Trophoblast cell (in vitro differentiated cells and primary cell): ENCODE measurements at places on chromosomes 12 and 14.

GRCh38 chr14:95502381-95502950 lies 14.0 kb downstream of the SYNE3 start:
- DNase-seq, result peak; percentile 92

- DNase-seq, result no peak
Measured at GRCh38 chr12:106094304-106094703, 44.5 kb downstream of the NUAK1 start.

DNA sequence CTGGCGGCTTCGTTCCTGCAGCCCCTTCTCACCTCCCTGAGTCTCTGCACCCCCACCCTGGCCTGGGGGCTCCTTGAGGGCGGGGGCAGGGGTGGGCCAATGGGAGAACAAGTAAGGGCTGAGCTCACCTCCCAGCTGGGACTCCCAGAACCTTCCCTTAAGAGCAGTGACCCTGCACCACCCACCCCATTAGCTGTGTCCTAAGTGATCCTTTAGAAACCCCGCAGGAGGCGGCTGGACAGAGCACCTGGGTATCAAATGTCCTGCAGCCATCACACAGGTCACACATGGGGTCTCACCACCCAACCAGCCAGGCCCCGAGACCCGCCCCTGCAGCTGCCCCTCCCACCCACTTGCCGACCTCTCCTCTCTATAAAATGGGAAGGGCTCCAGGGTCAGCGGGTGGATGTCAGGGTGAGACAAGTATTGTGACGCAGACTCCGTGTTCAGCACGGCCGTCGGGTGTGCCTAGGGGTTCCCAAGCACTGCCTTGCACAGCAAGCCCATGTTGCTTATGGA lies 151.2 kb upstream of the C14orf180 start:
- DNase-seq, result no peak

DNA sequence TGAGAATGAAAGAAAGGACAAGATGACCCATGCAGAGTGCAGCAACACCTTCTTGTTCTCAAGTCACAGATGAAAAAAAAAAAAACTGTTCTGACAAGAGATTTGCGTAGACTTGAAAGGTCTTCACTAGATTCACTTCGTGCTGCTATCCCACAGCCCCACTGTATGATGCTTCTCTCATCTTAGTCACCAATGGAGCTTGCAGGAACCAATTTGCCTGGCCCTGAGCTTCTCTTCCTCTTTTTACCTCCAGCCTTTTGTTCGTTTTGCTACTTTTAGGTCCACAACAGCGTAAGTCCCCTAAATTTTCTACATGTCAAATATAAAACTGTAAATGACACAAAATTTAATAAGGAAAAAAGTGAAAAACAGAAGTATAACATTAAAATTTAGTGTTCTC lies 107.9 kb upstream of the NAP1L1 start:
- no peak for DNase-seq

GRCh38 chr12:116303066-116303465 lies 25.6 kb upstream of the MED13L start:
- no peak for DNase-seq

GRCh38 chr12:105983622-105984320 lies 155.0 kb downstream of the NUAK1 start:
- DNase-seq, result peak; percentile 90

GRCh38 chr14:90630171-90630806 lies 185.9 kb downstream of the TTC7B start:
- DNase-seq, result peak; percentile 33

- DNase-seq, result no peak
Measured at GRCh38 chr14:32727832-32728231, 210.8 kb upstream of the NPAS3 start.

- peak; percentile 16 for DNase-seq
Measured at GRCh38 chr12:31874961-31875608, 84.1 kb upstream of the RESF1 start.

DNA sequence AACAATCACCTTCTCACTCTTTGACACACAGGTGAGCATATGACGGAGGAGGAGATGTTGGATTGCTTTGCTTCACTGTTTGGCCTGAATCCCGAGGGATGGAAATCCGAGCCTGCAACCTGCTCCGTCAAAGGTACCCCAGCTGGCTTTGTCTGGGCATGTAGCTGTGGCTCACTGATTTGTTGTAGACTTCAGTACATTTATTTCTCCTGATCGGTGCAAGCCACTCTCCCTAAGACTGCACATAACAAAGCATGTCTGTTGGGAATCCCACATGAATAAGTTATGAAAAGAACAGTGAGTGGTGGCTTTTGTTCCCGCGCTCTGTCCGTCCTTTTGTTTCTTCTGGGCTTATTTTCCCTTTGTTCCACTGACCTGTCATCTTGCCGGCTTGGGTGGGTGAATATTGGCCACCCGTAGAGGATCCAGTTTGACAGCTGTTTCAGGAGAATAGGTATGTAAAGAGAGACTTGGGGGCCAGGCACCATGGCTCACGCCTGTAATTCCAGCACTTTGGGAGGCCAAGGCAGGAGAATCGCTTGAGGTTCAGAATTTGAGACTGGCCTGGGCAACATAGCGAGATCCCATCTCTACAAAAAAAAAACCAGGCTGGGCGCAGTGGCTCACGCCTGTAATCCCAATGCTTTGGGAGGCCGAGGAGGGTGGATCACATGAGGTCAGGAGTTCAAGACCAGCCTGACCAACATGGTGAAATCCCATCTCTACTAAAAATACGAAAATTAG lies 20.0 kb upstream of the BCL7A start:
- DNase-seq, result no peak
